ENCODE measurements at places on chromosomes 7 and 10.

- no peak for DNase-seq
Observed at GRCh38 chr10:11670381-11670780, 58.9 kb upstream of the USP6NL start.

DNA sequence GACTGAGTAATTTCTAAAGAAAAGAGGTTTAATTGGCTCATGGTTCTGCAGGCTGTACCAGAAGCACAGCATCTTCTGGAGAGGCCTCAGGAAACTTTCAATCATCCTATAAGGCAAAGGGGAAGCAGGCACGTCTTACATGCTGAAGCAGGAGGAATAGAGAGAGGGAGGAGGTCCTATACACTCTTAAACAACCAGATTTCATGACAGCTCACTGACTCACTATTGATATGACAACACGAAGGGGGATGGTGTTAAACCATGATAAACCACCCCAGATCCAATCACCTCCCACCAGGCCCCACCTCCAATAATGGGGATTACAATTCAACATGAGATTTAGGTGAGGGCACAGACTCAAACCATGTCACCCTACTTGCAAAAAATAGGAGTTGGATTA, 201.5 kb downstream of the CDK14 start:
- DNase-seq = no peak

DNA sequence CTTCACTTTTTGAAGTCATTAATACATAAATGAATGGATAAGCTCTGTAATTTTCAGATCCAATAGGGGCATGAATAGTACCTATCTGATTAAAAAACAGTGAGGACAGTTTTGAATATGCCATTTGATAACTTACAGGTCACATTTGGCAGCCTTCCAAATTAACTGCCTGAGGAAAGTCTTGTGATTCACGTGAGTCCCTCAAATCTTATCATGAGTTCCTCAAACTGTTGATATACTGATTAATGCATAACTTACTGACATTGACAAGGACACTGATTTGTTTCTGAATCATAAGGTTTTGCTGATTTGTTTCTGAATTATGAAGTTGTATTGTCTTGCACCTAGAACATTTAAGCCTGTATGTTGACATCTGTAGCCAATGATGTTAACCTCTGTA, 55.1 kb downstream of the ANKMY2 start:
- no peak for DNase-seq

- no peak for DNase-seq
Observed at GRCh38 chr10:117411479-117412399, 36.5 kb upstream of the PDZD8 start.

GRCh38 chr10:63227207-63227895, 94.2 kb downstream of the NRBF2 start:
- DNase-seq = no peak

GRCh38 chr7:23981314-23981713, 271.3 kb downstream of the STK31 start:
- no peak for DNase-seq

GRCh38 chr10:62554632-62555199, 180.5 kb downstream of the ZNF365 start:
- no peak for DNase-seq

- DNase-seq = no peak
Observed at GRCh38 chr10:75828413-75828812, 397.0 kb downstream of the LRMDA start.

DNA sequence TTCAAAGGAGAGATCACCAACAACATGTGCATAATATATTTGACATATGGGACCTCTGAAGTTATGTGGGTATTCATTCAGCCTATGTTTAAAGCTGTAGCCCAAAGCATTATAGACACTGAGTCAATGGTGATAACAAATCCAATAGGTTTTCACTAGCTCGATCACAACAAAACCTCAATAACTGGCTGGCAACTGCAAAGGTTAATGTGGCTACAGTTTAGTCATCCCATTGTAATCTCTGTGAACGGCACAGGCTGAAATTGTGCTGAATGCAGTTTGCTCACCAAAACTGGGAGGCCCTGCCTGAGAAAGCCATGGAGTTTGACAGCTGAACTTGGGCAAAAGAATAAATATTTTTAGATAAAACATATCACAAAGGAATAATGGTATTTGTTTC, 152.4 kb upstream of the ADO start:
- no peak for DNase-seq

- no peak for DNase-seq
Observed at GRCh38 chr10:17349717-17350116, 104.7 kb downstream of the ST8SIA6 start.

DNA sequence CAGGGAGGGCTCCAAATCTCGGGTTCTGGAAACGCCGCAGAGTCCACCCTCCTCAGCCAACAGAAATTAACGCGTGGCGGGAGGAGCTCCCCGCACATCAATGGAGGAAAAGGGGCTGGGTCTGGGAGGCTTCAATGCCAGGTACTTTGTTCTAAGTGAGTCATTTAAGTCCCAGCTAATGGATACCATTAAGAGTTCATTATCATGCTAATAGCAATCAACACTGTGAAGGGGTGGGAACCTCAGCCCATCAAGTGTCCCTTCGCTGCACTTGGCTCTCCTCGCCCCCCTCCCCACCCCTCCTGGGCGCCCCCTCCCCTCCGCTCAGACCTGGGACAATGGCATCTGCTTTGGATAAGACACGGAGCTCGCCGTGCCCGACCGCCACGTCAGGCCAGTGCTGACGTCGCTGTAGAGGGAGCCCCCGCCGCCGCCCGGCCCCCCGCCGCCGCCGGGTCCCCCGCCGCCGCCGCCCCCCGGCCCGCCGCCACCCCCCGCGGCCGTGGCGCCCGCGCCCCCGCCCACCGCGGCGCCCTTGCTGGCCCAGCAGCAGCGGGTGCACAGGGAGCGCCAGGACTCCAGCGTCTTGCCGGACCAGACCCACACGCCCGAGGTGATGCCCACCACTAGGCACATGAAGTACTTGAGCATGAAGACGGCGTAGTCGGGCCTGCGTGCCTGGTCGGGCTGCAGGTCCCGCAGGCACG, 2.9 kb downstream of the FZD8 start:
- DNase-seq = no peak

GRCh38 chr7:134879815-134880475, 100.5 kb downstream of the CALD1 start:
- no peak for DNase-seq

GRCh38 chr10:108629834-108630233, 1293.5 kb downstream of the XPNPEP1 start:
- DNase-seq = no peak

GRCh38 chr10:3264161-3264761, 91.7 kb upstream of the PITRM1 start:
- DNase-seq = no peak

GRCh38 chr7:6648815-6649104, 11.6 kb downstream of the ZNF316 start:
- no peak for DNase-seq

DNA sequence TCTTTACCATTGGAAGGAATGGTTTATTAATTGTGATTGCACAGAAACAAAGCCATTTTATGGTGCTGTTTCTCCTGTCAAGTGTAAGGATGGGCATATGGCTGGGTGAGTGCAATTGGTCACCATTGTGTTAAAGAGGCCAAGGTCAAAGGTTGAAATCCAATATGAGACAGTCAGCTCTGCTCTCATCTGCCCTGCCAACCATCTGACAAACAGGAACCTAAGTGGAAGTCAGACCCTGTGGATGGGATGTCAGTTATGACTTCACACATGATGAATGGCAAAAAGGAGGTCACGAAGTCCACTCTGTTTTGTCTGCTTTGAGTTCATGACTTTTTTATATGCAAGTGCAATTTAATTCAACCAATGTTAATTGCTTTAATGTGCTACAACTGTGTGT, 172.7 kb upstream of the TMEM229A start:
- DNase-seq = no peak

DNA sequence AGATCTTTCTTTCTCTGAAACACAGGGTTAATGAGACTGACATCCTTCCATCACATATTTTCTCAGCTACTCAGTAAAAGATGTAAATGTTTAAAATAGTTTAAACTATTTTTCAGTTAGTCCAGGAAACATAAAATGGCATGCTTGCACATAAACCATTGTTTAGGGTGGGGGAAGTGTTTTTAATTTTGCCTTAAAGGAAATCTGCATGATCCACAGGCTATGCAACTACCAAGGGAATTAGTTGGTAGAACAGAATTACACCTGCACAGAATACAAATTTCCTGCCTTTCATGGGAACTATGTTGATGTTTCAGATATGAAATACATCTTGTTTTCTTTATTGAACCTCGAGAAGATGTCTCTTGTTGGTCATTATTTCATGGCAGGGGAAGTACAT, 10.6 kb downstream of the CAV1 start:
- DNase-seq = no peak

DNA sequence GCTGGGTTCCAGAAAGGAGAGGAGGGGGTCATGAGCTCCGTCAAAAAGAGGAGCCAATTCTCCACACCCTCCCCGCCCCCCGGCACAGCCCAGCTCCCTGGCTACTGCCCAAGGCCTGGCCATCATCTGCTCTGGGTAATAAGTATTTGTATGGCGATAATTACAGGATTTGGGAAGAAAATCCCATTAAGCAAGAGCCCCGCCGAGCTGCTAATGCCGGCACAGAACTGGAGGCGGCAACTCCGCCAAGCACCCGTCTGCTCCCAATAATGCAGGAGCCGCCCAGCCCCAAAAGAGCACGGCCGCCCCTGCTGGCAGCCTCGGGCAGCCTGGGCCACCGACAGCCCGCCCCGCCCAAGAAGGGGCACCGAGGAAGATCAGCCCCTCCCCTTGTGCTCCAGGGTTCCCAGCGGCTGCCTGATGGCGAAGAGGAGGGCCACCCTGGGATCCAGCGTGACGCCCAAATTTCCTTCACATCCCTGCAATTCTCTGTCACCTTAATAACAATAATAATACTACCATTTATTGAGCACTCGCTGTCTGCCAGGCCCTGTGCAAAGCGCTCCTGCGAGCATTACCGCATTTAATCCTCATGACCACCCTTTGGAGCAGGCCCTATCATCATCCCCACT, 5.9 kb downstream of the SLIT1 start:
- no peak for DNase-seq

DNA sequence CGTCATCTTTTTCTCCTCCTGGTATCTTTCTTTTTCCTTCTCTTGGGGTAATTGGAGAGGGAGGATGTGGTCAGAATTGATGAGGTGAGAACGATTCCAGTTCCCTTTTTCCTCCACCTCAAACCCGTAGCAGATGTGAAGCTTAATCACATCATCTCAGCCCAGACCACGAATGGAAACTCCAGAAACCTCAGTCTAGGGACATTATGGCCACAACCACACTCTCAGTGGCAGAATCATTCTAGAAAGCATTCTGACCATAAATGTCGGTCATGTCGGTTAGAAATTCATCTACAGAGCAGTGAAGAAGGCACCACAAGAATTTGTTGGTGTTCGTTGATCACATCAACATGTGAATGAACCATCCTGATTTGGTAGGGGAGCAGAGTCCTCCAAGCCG, 78.7 kb downstream of the GATA3 start:
- peak; percentile 51 for DNase-seq

DNA sequence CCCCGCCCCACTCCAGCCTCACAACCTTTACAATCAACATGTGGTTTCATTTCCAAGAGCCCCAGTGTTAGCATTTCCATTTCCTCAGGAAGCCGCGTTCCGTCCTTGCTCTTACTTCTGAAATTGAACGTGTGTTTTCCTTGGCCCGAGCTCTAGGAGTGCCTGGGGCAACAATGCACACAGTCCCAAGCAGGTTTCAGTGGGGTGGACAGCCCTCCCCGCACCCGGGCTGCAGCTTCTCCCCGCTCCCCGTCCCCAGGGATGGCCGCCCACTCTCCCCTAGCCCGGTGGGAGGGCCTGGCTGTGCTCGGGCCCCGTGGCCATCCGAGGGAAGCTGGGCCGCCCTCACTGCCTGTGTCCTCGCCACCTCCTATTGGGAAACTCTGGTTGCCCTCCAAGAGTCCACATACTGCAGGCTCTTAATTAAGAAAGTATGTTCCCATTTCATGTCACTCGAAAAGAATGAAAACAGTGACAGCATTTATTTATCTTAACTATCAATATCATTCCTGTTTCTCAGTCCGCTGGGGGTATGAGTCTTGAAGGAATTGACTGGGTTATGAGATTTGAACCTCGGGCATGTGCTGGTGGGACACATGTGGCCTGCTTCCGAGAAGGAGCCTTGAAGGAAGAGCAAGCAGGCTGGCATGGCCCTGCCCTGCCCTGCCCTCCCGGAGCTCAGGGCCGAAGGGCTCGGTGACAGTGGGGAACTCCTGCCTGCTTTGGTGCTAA, 163.8 kb downstream of the GRK5 start:
- no peak for DNase-seq

DNA sequence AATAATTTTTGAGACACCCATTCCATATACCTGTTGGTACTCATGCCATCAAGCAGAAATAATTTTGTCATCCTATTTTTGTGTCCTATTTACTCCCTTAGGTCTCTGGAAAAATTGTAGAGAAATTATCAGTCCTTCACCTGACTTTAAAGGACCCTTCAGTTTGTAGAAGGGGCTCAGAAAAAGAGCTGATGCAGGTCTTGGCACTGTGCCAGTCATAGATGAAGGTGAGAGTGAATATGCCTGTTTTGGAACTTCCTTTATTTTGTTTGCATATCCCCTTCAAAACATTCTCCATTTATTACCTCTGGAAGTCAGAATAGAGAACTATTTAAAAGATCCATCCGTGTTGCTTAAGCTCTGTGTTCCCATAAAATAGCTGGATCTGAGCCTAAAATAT, 321.0 kb upstream of the TPK1 start:
- DNase-seq = no peak

GRCh38 chr10:103082683-103083082, 110.4 kb downstream of the NT5C2 start:
- no peak for DNase-seq

GRCh38 chr7:102415685-102416225, 17.6 kb upstream of the ORAI2 start:
- DNase-seq = peak; percentile 38

DNA sequence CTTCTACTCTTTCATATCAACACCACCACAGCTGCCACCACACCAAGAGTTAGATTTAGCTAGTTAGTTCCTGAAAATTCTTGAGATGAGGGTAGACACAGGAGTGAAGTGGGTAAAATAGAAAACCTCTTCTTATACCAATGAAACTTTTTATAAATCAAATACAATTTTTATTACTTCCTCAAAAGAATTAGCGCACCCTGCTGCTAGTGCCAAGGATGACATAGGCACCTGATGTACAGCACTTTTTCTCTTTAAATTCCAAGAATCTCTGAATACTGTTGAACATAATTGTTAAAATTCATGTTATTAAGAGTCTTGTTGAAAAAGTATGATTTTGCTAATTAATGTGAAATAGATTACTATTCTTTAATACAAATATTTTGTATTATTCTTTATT, 11.4 kb downstream of the ZWINT start:
- no peak for DNase-seq

DNA sequence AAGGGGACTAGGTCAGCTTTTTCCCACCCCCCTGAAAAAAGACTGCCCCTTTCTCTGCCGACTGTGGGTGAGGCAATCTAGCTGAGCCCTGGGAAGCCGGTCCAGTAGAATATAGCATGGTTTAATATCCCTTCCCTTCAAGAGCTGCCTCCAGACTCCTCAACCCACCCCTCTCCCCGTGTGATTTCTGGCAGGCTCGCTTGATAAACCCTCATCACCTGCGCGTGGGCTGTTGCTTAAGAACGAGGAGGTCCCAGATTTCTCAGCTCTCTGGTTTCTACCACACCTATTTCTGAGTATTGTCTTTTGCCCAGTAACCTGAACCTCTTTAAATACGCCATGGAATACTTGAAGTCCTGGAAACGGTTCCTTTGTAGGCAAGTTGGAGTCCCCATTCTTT, 2.0 kb upstream of the LRRC4 start:
- no peak for DNase-seq

- DNase-seq = no peak
Observed at GRCh38 chr10:132681858-132682755, 103.8 kb downstream of the NKX6-2 start.

- DNase-seq = no peak
Observed at GRCh38 chr7:46571996-46572395, 650.9 kb upstream of the IGFBP3 start.
